ENCODE measurements at places on chromosomes 16 and 17. TPM values are rescaled to one million over a fixed set of nuclear protein-coding genes. Genes with fewer than 3 reads are reported as not detected.

DNA sequence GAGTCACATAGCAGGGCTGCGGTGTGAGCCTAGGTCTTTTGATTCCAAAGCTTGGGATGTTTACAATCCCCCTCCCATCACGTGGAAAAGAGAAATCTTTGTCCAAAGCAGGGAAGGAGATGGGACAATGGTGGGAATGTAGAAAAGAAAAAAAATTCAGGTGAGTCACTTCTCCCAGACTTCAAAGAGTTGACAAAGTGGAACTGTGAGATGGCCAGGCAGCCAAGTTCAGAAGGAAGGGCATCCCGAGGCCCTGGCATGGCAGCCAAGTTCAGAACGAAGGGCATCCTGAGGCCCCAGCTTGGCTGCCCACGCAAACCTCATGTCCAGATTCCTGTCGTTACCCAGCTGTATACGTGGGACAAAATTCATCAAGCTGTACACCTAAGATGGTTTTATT is 47.5 kb downstream of the FOXL1 start:
- no peaks in the 10 kb centered on the region for H3K4me1 ChIP-seq
- no peak overlapping the region for H3K27ac ChIP-seq
- DNase-seq, result no peak

GRCh38 chr17:79070266-79070880 is 4.3 kb upstream of the ENGASE start:
- no peak for DNase-seq
- no peaks in the 10 kb centered on the region for H3K27me3 ChIP-seq

- no peaks in the 10 kb centered on the region for H3K4me1 ChIP-seq
- no peak for DNase-seq
- no peak overlapping the region for H3K4me3 ChIP-seq
- peaks cover 64% of the 10 kb centered on the region for H3K36me3 ChIP-seq
- no peak overlapping the region for H3K27ac ChIP-seq
Measured at GRCh38 chr17:80376531-80376930, 38.4 kb upstream of the ENDOV start.

DNA sequence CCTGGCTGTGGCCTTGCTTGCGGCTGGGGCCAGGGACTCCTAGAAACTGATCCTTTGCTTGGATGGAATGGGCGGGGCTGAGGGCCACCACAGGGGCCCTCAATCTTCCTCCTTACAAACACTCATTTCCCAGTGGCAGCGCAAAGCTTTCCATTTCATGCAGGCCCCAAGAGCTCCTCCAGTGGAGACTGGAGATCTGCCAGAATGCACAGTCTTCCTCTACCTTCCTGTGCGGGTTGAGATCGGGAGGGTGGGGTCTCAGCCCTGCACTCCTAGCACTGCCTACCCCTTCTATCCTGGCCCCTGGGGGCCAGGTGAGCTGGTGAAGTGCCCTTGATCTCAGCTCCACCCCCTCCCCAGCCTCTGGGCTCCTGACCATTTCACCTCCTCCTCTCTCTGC is 1.7 kb downstream of the NRN1L start:
- no peaks in the 10 kb centered on the region for H3K4me1 ChIP-seq
- no peak overlapping the region for H3K4me3 ChIP-seq
- DNase-seq, result no peak
- no peaks in the 10 kb centered on the region for H3K27me3 ChIP-seq

DNA sequence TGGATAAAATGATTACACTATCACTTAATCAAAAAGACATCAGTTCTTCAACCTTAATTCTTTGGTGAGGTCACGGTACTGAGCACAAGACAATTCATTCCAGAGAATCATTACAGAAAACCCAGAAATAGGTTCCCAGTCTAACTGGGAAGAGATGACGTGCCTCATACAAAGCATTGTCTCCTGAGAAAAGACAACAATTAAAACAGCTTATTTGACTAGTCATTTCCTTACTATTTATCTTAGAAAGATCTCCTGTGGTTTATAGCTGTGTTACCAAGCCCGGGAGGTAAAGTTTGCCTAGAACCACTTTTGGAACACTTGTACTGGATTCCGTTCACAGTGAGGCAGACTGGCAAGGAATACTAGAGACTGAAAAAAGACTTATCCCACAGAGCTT is 5.1 kb downstream of the PHF12 start:
- no peak overlapping the region for H3K4me3 ChIP-seq
- peak overlapping the region; percentile 59 for H3K27ac ChIP-seq
- DNase-seq, result no peak
- no peaks in the 10 kb centered on the region for H3K27me3 ChIP-seq

Gene KRT12
- total RNA-seq, result not detected

Gene EFNB3
- total RNA-seq, result not detected

Data from activated naive CD4-positive, alpha-beta T cell treated with anti-CD3 and anti-CD28 coated beads for 36 hours (primary cell).